Activated T-cell treated with anti-CD3 and anti-CD28 coated beads, Interleukin-2, amount 50 U/mL, for 48 hours (primary cell): ENCODE measurements at places on chromosomes 6 and 20.

- no peak for DNase-seq
Observed at GRCh38 chr20:46087161-46087560, 2.6 kb downstream of the NCOA5 start.

DNA sequence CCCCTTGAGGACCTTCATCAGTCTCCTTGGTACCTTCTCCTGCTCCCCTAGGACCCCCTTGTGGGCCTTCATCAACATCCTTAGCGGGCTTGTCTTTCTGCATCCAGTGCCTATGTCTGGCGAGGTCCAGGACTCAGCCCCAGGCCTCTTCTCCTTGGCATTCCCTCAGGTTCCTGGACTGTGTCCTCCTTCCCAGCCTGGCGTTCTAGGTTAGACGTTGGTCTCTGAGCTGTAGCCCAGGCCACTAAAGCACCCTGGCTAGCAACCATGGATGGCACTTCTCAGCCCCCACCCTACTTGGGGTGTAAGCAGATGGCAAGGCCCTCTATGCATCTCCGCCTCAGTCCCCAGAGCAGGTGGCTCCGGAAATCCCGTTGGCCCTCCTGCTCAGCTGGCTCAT is 51.5 kb upstream of the NNAT start:
- DNase-seq: no peak

DNA sequence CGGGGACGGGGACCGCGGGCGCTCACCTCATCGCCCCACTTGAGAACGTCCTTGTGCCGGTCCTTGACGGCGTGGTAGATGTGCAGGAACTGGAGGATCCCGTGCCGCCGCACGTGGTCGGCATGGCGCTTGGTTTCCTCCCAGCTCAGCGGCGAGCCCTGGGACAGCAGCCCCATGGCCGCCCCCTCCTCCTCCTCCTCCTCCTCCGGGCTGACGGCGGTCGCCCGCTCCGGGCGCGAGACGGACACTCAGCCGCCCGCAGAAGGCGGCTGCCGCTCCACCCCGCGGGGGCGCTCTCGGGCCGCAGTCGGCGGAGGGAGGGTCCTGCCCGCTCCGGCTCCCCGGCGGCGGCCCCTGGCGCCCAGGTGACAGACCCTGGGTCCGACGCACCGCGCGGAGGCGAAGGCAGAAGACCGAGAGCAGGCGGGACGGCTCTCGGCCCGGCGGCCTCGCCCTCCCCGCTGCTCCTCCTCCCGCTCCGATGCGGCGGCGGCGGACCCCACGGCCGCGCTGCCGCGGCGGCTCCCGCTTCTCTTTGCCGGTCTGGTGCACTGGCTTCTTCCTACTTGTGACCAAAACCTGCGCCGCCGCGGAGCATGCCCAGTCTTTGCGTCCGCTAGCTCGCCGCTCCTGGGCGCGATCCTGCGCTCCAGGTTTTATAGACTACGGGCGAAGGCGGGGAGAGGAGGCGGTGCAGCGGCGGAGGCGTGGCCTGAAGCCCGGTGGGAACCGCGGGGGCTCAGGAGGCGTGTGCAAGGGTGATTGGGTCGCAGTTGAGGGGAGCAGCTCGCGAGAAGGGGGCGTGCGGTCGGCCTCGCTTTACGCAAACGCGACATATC is at the start of gene GCLC:
Gene GCLC (minus strand): TSS at position 632 of the 839 bp plus-strand sequence. CDS start 456 bp downstream, at position 176.
- DNase-seq: peak; percentile 93

GRCh38 chr6:20711518-20711917 is 177.3 kb downstream of the CDKAL1 start:
- DNase-seq: no peak
